Esophagus muscularis mucosa (tissue), 4 donors: ENCODE measurements at places on chromosomes 2 and 18. TPM values are rescaled to one million over a fixed set of nuclear protein-coding genes. Genes with fewer than 3 reads are reported as not detected.

The EDAR gene
- not detected for total RNA-seq

The TOGARAM2 gene
- 0.71 TPM for total RNA-seq

The PKDCC gene
- total RNA-seq: 198 TPM

The NLRC4 gene
- 0.42 TPM for total RNA-seq

The RGPD8 gene
- 24.5 TPM for total RNA-seq

The APOB gene
- total RNA-seq: 4.4 TPM

The GPR35 gene
- 1.9 TPM for total RNA-seq

The SAG gene
- not detected for total RNA-seq

The TM4SF20 gene
- not detected for total RNA-seq

The ST8SIA3 gene
- not detected for total RNA-seq

The CDH7 gene
- total RNA-seq: 0.06 TPM

The CEP68 gene
- total RNA-seq: 39.3 TPM

The CENPA gene
- not detected for total RNA-seq

The VWA3B gene
- total RNA-seq: not detected

The UCN gene
- 6.1 TPM for total RNA-seq

The HOXD13 gene
- not detected for total RNA-seq

The SERPINB3 gene
- not detected for total RNA-seq

The C2orf66 gene
- total RNA-seq: not detected

The DSG2 gene
- 6.2 TPM for total RNA-seq

The FHL2 gene
- 85.0 TPM for total RNA-seq

The REG1B gene
- total RNA-seq: not detected

The SKOR2 gene
- total RNA-seq: not detected
